ENCODE measurements at places on chromosomes 5 and 9.

GRCh38 chr9:27496135-27496504 lies 28.0 kb upstream of the IFNK start:
- DNase-seq, result no peak
- no peak overlapping the region for H3K27ac ChIP-seq
- H3K36me3 ChIP-seq, result no peaks in the 10 kb centered on the region
- no peaks in the 10 kb centered on the region for H3K27me3 ChIP-seq

GRCh38 chr9:10048994-10049393 lies 563.8 kb downstream of the PTPRD start:
- no peaks in the 10 kb centered on the region for H3K36me3 ChIP-seq
- DNase-seq, result no peak
- no peak overlapping the region for H3K4me3 ChIP-seq
- H3K4me1 ChIP-seq, result no peaks in the 10 kb centered on the region
- H3K27me3 ChIP-seq, result no peaks in the 10 kb centered on the region
- no peak overlapping the region for H3K27ac ChIP-seq

- peaks cover 2% of the 10 kb centered on the region for H3K36me3 ChIP-seq
- no peaks in the 10 kb centered on the region for H3K27me3 ChIP-seq
- peak overlapping the region; percentile 97 for H3K4me3 ChIP-seq
- peak; percentile 30 for DNase-seq
- peaks cover 84% of the 10 kb centered on the region for H3K4me1 ChIP-seq
- peak overlapping the region; percentile 63 for H3K27ac ChIP-seq
Observed at GRCh38 chr5:177302354-177303110, 987 bp downstream of the RAB24 start.

DNA sequence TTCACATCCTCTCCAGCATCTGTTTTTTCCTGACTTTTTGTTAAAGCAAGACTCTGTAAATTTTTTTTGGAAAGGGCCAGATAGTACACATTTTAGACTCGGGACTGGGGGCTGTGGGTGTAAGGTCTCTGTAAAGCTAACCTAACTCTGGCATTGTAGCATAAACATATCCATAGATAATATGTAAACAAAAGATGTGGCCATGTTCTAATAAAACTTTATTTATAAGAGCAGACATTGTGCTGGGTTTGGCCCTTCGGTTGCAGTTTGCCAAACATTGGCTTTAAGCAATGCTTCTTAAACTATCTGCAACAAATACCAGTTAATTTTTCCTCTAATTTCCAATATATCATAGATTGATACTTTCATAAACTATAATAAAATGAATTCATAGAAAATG lies 605.2 kb downstream of the EBF1 start:
- H3K27me3 ChIP-seq, result no peaks in the 10 kb centered on the region
- no peak for DNase-seq
- H3K36me3 ChIP-seq, result no peaks in the 10 kb centered on the region
- no peaks in the 10 kb centered on the region for H3K4me1 ChIP-seq
- no peak overlapping the region for H3K4me3 ChIP-seq

DNA sequence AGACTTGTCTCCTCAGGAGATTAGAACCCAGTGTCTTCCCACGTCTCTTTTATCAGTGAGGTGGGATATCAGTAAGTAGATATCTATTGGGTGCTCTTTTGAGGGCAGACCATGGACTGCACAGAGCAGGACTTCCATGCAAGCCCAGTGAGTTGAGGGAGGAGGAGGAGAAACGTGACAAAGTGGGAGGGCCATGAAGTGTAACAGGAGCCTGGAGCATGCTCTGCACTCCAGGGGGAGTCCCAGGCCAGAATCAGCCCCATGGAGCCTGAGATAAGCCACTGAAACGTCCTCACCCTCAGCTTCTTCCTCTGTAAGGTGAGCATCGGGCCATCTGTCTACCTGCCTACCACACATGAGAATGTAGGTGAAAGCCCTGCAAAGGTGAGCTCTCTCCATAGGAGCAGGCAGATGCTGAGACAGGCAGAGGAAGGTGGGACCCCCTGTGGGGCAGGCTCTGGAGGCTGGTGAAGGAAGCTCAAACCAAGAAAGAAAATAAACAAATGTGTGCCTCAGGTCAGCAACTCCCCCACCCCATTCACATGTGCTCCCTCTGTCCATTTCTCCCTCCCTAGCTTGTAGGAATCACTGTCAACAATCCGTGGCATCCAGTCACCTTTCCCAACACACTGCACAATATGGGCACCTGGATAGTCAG lies 87.4 kb downstream of the NRG2 start:
- no peak overlapping the region for H3K4me3 ChIP-seq
- H3K27ac ChIP-seq, result no peak overlapping the region
- H3K4me1 ChIP-seq, result no peaks in the 10 kb centered on the region

DNA sequence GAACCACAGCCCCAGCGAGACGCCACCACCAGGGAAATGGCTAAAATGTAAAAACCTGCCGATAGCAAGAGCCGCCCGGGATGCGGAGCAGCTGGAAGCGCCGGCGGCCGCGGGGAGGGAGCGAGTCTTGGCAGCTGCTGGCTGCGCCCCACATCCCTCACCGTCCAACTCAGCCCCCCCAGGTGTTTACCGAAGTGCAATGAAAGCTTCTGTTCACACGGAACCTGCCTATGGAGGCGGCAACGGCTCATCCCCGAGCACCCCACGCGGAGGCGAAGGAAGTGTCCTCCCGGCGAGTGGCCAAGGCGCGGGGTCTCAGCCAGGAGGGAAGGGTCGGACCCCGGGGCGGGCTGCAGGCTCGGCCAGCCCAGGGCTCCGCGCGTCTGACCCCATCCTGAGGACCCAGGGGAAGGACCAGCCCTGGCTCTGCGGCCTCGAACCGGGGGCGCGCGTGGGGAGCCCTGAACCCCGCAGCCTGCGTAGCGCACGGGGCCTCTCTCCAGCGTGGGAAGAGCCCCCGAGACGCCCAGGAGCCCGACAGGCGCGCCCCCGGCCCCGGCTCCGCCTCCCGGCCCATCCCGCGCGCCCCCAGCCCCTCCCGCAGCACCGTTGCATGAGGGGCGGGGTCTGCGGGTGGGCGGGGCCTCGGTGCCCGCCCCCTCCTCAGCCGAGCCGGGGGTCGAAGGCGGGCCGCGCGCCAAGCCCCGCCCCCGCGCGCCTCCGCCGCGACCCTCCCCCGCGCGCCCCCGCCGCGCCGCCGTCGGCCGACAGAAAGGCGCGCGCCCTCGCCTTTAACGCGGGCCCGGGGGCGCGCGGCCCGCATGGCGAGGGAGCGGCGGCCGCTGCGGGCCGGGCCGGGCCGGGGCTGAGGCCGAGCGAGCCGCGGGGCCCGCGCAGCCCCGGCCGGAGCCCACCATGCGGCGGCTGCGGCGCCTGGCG lies at the start of gene DIPK1B:
Gene DIPK1B (plus strand): TSS at position 822 of the 939 bp plus-strand sequence. CDS start 94 bp downstream, at position 916.
- peak; percentile 78 for DNase-seq
- no peaks in the 10 kb centered on the region for H3K27me3 ChIP-seq
- H3K4me3 ChIP-seq, result peak within 1 kb of the TSS; percentile 78

- no peaks in the 10 kb centered on the region for H3K27me3 ChIP-seq
- peaks cover 3% of the 10 kb centered on the region for H3K36me3 ChIP-seq
- H3K4me3 ChIP-seq, result no peak overlapping the region
- peak; percentile 2 for DNase-seq
- no peak overlapping the region for H3K27ac ChIP-seq
- peaks cover 3% of the 10 kb centered on the region for H3K4me1 ChIP-seq
Observed at GRCh38 chr5:81268521-81269196, 32.7 kb upstream of the ZCCHC9 start.

DNA sequence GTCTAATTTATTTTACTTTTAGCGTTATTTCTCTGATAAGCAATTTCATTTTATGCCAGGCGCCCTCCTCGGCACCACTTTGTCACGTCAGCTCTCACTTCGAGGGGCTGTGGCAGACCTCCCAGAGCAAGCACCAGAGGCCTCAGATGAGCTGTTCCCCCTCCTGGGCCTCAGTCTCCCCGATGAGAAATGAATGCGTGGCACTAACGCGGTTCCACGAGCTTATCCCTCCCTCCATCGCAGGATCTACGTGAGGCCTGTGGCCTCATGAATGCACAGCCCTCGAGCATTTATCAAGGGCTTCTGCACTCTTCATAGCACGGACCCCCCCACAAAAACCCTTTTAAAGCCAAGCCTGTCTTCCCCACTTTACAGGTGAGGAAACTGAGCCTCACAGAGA lies 205.2 kb downstream of the CDK5RAP2 start:
- H3K4me1 ChIP-seq, result no peaks in the 10 kb centered on the region
- DNase-seq, result no peak
- H3K4me3 ChIP-seq, result no peak overlapping the region

GRCh38 chr9:83209188-83209731 lies 146.3 kb upstream of the RASEF start:
- peaks cover 6% of the 10 kb centered on the region for H3K4me1 ChIP-seq
- DNase-seq, result no peak
- H3K27me3 ChIP-seq, result peaks cover 2% of the 10 kb centered on the region
- no peak overlapping the region for H3K4me3 ChIP-seq
- H3K27ac ChIP-seq, result no peak overlapping the region

DNA sequence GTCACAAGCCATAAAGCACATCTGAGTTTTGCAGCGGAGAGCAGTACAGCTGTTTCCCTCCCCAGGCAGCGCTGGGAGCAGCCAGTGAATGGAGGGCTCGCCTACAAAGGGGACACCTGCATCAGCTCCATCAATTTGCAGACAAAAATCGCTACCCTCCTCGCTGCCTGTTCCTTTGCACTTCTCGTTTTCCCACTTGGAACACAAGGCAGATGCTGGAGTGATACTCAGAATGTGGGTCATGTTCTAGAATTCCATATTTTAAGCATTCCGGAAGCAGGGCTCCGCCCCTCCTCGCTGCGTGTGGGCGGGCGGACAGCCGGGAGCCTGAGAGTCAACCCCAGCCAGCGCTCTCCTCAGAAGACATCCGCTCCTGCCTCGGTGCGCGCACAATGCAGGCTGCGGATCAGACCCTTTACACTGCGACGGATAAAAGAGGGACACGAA lies 92.1 kb downstream of the LMNB1 start:
- DNase-seq, result peak; percentile 60
- no peaks in the 10 kb centered on the region for H3K36me3 ChIP-seq
- H3K27me3 ChIP-seq, result no peaks in the 10 kb centered on the region

DNA sequence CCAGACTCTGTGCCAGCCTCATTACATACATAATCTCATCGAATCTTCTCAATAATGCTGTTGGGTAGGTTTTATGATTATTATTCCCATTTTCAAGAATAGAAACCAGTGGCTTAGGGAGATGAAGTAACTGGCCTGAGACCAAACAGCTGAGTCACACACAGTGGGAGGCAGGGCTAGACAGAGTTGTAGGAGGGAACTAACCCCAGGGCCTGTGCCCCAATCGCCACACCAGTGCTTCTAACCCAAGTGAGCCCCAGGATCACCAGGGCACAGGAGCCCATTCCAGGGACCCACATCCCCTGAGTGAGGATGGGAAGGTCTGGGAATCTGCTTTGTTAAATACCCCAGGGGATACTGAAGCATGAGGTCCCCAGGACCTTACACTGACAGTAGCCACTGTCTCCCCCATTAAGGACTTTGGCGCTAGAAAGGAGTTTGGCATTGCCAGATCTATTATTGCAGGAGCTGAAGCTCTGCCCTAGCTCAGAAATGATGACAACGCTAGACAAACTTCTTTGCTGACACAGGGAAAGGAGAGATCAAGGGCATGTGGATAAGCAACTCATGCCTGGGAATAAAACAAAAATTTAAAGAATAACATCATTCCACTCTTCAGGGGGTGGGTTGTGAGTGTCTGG lies 63.8 kb upstream of the PPARGC1B start:
- no peak overlapping the region for H3K4me3 ChIP-seq
- H3K4me1 ChIP-seq, result no peaks in the 10 kb centered on the region
- no peaks in the 10 kb centered on the region for H3K27me3 ChIP-seq
- H3K27ac ChIP-seq, result no peak overlapping the region
- H3K36me3 ChIP-seq, result no peaks in the 10 kb centered on the region

GRCh38 chr5:147887026-147887627 lies 8.6 kb downstream of the SCGB3A2 start:
- no peaks in the 10 kb centered on the region for H3K36me3 ChIP-seq
- H3K4me1 ChIP-seq, result no peaks in the 10 kb centered on the region
- no peaks in the 10 kb centered on the region for H3K27me3 ChIP-seq
- H3K4me3 ChIP-seq, result no peak overlapping the region

GRCh38 chr5:41736641-41737040 lies 133.6 kb downstream of the OXCT1 start:
- H3K4me3 ChIP-seq, result no peak overlapping the region
- no peak for DNase-seq

DNA sequence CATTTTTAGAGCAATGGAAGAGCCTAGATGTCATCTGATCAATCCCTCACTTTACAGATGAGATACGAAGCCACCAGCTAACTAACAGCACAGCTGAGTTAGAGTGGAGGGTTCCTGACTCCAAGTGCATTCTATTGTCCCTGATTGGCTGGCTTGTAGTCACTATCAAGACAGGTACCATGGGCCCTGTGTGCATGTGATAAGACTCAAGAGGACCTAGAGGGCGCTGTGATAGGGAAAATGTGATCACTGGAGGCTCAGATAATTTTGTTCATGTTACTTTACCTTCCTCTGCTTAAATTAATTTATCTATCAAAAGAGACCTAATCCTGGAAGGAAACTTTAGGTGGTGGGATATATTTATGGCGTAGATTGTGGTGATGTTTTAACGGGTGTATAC lies 19.5 kb upstream of the SNAPC3 start:
- H3K4me3 ChIP-seq, result no peak overlapping the region
- H3K27ac ChIP-seq, result no peak overlapping the region
- H3K4me1 ChIP-seq, result no peaks in the 10 kb centered on the region

- H3K36me3 ChIP-seq, result no peaks in the 10 kb centered on the region
- H3K27me3 ChIP-seq, result peaks cover 9% of the 10 kb centered on the region
- no peak overlapping the region for H3K4me3 ChIP-seq
- DNase-seq, result peak; percentile 50
- no peak overlapping the region for H3K27ac ChIP-seq
Observed at GRCh38 chr9:130461218-130461630, 16.5 kb downstream of the ASS1 start.

- H3K27me3 ChIP-seq, result no peaks in the 10 kb centered on the region
- H3K4me3 ChIP-seq, result no peak overlapping the region
- no peaks in the 10 kb centered on the region for H3K36me3 ChIP-seq
- H3K27ac ChIP-seq, result no peak overlapping the region
- peaks cover 5% of the 10 kb centered on the region for H3K4me1 ChIP-seq
- DNase-seq, result no peak
Observed at GRCh38 chr9:134897584-134898170, 17.1 kb downstream of the FCN2 start.

- no peak overlapping the region for H3K27ac ChIP-seq
- no peak overlapping the region for H3K4me3 ChIP-seq
- peaks cover 28% of the 10 kb centered on the region for H3K4me1 ChIP-seq
- DNase-seq, result no peak
Observed at GRCh38 chr9:21082671-21083070, 4.9 kb upstream of the IFNB1 start.

GRCh38 chr5:154862766-154863165 lies 4.3 kb downstream of the CNOT8 start:
- peaks cover 31% of the 10 kb centered on the region for H3K4me1 ChIP-seq
- H3K4me3 ChIP-seq, result no peak overlapping the region
- no peak for DNase-seq
- H3K36me3 ChIP-seq, result peaks cover 14% of the 10 kb centered on the region
